ENCODE measurements at places on chromosomes 6 and 20. TPM values are rescaled to one million over a fixed set of nuclear protein-coding genes. Genes with fewer than 3 reads are reported as not detected.

SLC22A2 gene
- total RNA-seq: not detected

PPP1R18 gene
- 65.1 TPM for total RNA-seq

ZNF512B gene
- 27.8 TPM for total RNA-seq

EMILIN3 gene
- not detected for total RNA-seq

ELOVL4 gene
- not detected for total RNA-seq

TULP4 gene
- total RNA-seq: 42.5 TPM

SUMO4 gene
- 0.92 TPM for total RNA-seq

GPR6 gene
- not detected for total RNA-seq

PCK1 gene
- 0.73 TPM for total RNA-seq

TRIM10 gene
- total RNA-seq: 0.58 TPM

DNA sequence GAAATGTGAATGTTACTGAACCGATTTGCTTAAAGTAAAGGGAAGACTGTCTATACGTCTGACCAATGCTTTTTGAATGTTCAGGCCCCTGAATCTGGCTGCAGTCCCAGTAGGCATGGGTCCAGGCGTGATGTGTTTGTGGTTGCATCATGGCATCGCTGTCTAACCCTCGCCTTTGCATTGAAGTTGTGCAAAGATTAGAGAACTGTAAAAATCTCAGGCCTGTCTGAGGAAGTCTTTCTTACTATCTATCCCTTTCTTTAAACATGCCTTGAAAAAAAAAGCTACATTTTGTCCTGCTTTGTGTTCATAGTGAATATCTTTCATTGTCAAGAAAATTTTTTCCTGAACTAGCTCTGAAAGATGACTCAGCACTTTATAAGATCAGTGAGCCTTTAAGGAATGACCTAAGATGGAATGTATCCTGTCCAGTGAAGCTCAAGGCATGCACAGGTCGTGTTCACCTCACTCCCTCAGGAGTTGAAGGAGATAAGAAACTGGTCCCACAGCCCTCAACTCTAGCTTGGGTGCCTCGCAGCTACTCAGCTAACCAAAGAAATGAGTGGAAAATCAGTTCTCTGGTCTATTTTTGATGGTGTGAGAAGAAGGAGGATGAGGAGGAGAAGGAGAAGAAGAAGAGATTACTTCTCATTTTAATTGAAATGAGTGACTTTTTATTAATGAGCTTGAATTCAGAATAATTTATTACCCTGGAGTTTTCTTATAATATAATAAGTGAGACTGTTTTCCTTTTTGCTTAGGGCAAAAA is 48.6 kb downstream of the TPD52L1 start:
- peak; percentile 27 for DNase-seq

DNA sequence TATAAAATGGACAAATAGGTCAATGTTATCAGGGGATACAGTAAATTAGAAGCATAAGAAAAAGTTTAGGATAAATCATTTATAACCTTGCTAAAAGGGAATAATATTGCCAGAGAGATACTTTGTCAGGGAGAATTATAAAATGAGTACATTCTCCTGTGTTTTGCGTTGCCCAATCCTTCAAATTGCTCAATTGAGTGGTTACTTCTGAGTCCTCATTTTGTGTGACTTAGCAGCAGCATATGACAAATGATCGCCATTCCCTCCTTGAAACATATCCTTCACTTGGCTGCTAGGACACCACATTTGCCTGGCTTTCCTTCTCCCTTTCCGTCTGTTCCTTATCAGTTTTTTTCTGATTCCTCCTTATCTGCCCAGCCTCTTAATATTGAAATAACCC is 106.7 kb upstream of the FLRT3 start:
- no peak for DNase-seq

DNA sequence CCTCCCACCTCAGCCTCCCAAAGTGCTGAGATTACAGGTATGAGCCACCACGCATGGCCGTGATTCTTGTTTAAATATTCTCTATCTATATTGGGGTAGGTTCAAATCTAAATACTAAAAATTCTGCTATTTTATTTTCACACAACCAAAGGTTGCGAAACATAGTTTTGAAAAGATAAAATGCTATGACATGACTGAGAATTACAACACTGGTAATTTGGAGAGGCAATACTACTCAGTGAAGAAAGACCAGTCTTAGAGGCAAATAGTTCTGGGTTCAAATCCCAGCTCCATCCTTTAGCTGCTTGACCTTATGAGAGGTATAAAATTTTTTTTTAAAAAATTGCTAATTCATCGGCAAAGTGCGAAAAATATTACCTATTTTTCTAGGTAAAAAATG is 137.0 kb upstream of the PREP start:
- DNase-seq: no peak

DNA sequence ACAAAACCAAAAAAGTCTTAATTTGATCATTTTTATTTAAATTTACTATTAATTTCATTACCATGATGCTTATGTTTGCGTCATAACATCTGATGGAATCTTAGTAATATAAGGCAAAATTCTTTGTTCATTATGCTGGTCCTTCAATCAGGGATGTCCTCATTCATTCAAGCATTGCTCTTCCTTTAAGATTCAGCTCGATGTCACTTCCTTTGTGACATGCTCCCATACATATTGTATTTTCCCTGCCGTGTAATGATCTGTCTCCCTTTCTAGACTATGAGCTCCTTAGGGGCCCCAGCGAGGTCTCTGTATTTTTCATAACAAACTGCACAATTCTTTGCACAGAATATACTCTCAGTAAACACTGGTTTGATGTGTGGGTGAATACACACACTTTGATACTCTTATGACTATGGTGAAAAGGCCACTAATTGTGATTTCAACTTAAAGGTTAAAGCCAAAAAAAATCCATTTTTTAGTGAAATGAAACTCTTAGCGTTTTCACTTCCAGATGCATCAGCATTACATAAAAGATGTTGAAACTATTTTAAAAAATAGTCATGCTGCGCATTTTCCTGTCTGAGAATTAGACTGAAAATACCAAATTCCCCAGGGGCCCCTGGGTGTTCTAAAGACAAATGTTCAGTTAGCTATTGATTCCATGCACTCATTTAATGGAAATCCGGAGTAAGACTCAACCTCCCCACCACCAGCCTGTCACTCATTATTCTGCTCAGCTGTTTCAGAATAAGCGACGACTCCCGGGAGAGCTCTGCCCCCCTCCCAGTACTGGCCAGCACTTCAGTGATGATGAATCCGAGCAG is 169.7 kb downstream of the ATXN1 start:
- DNase-seq: no peak

GRCh38 chr20:46145713-46146112 is 27.6 kb downstream of the CD40 start:
- DNase-seq: no peak

- DNase-seq: no peak
Observed at GRCh38 chr6:168663041-168663440, 222.1 kb downstream of the SMOC2 start.

DNA sequence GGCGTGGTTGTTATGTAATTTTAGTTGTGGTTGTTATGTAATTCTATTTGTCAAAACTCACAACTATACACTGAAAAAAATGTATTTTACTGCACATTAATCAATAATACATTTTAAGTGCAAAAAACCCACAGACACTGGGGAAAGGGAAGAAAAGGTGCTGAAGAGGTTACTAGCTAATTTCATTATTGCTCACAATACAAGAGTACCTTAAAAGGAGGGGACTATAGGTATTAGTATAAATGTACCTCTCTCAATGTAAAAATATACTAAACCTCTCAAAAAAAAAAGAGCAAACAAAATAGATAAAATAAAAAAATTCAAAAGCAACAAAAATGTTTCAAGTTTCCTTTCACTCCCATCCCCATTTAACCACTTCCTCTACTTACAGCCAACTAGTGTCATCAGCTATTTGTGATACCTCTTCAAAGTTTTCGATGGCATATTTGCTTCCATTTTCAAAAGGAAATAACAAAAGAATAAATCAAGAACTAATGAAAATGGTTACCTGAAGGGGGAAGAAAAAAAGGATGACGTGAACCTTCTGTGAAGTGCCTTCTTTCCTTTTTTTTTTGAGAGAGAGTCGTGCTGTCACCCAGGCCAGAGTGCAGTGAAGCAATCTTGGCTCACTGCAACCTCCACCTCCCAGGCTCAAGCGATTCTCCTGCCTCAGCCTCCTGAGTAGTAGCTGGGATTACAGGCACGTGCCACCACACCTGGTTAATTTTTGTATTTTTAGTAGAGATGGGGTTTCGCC is 30.2 kb downstream of the RANBP9 start:
- DNase-seq: no peak

DNA sequence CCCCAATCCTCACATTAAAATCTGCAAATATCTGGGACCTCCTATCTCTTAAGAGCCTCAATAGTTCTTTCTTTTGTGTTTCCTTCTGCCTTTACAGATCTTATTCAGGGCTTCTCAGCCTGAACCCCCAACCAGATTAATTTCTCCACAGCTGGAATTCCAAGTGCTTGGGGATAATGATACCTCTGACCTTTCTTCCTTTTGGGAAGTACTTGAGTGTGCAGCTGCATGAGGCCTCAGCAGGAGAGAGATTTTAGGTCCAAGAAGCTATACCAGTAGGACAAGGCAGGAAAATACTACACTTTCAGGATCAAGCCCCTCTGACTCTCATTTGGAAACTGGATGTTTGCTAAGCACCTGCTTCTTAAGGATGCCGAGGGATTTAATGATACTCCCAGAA is 2.6 kb downstream of the PHF20 start:
- DNase-seq: no peak

- DNase-seq: no peak
Observed at GRCh38 chr6:34423254-34423653, 2.6 kb downstream of the RPS10 start.

DNA sequence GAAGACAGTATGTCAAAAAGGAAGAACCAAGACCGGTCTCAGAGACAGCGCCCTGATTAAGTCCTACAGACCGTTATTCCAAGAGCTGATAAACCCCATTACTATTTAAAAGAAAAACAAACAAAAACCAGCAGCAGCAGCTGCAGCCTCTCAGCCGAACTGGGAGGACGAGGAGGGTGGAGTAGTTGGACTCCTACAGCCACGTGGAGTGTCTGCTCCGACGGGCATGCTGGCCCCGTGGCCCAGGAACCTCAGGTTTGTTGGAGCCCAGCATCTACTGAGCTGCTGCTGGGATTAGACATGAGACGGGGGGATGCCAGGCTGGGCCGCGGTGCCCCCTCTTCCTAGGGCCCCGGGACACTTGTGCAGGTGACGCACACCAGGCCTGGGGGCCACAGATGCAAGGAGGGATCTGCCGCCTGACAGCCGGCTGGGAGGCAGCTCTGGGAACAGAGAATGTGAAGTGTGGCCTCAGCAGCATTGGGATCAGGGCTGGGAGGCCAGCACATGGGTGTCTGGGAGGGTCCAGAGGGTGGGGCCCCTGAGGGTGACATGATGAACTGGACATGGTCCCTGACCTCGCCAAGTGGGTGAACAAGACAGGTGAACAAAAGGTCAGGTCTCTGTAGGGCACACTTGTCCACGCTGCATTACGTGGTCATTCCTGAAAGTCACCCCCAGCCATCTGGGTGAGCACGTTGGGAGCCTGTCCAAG is 2.9 kb upstream of the ZBTB46 start:
- no peak for DNase-seq

GRCh38 chr6:39273406-39273821 is 40.8 kb downstream of the KCNK17 start:
- DNase-seq: no peak

- DNase-seq: no peak
Observed at GRCh38 chr20:35304956-35305355, 12.7 kb upstream of the FAM83C start.

GRCh38 chr6:142697922-142698321 is 247.1 kb downstream of the HIVEP2 start:
- no peak for DNase-seq

DNA sequence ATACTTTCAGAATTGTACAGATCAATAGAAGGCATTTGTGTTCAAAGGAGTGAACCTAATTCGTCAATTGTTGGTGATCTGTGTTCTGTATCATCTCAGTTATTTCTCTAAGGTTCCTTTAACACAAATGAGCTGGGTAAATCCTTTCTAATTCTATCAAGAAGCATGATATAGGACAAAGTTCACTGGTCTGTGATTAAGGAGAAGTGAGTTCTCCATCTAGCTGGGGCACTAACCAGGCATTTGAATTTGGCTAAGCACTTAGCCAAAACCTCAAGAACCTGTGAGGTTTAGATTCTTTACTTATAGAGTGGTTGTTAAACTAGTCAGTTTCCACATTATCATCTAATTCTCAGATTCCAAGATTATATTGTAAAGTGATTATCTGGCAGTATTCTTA is 50.3 kb downstream of the DOP1A start:
- no peak for DNase-seq

DNA sequence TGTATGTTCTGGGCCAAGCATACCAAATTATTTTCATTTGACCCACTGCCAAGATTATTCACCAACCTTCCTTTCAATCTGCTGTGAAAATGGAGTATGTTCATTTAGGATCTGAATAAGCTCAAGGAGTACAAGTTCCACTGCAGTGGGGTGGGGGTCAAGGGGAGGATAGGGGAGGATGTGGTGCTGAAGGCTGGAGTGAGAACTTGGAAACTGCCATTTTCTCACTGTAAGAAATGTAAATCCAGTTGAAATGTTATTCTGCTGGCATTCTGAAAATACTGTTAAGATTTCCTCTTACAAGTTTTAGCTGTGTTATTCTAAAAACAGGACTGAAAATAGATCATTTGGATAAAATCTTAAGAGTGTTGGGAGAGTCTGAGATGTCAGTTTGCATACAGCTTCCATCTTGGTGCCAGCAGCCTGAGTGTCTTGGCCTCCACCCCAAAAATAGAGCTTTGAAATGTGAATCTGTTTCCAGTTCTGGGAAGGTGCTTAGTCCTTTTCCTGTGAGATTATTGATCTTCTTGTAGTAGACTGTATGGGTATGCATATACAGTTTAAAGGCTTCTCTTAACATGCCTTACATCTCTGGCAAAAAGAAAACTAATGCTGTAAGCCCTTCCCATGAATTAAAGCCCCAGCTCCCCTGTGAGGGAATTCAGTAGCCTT is 84.3 kb downstream of the CTNNBL1 start:
- no peak for DNase-seq

DNA sequence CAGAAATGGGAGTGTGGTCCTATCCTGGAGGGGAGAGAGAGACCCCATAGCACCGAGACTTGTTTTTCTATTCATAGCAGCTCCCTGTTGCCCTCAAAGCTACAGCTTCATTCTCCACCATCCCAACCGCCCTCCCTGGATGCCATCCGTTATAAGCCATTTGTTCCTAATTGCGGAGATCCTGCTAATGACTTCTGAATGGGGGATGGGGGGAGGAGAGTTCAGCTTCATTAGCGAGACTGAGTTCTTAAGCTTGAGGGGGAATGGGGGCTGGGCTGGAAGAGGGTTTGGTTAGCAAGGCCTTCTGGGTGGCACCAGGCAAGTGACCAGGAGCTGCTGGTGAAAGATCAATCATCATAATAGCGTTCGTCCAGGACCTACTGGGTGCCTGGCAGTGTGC is 27.1 kb downstream of the FOXP4 start:
- DNase-seq: no peak

- peak; percentile 52 for DNase-seq
Observed at GRCh38 chr6:36028877-36029324, 1.3 kb downstream of the MAPK14 start.

- DNase-seq: no peak
Observed at GRCh38 chr20:14622796-14623195, 285.4 kb upstream of the FLRT3 start.

- DNase-seq: peak; percentile 65
Observed at GRCh38 chr20:3889489-3890397, 556 bp downstream of the PANK2 start.

- DNase-seq: no peak
Observed at GRCh38 chr6:67287566-67287965, 1347.5 kb upstream of the ADGRB3 start.

- no peak for DNase-seq
Observed at GRCh38 chr6:88677356-88677755, 286.1 kb downstream of the RNGTT start.

- peak; percentile 88 for DNase-seq
Observed at GRCh38 chr6:26351544-26351953, 13.4 kb upstream of the BTN3A2 start.
